ENCODE measurements at places on chromosomes 1 and 21.

- no peak for DNase-seq
- H3K27ac ChIP-seq: no peak overlapping the region
Observed at GRCh38 chr1:30264672-30265025, 458.7 kb downstream of the MATN1 start.

- no peak for DNase-seq
- peaks cover 14% of the 10 kb centered on the region for H3K4me1 ChIP-seq
Observed at GRCh38 chr21:27735699-27736098, 768.8 kb upstream of the ADAMTS5 start.

- no peaks in the 10 kb centered on the region for H3K4me1 ChIP-seq
- H3K36me3 ChIP-seq: no peaks in the 10 kb centered on the region
- no peak for DNase-seq
Observed at GRCh38 chr1:172978595-172978994, 72.1 kb downstream of the TNFSF18 start.

GRCh38 chr1:234427950-234428646, 50.9 kb downstream of the TARBP1 start:
- no peak for DNase-seq
- H3K4me1 ChIP-seq: peaks cover 2% of the 10 kb centered on the region
- no peaks in the 10 kb centered on the region for H3K27me3 ChIP-seq
- H3K36me3 ChIP-seq: peaks cover 71% of the 10 kb centered on the region
- H3K4me3 ChIP-seq: no peak overlapping the region

GRCh38 chr1:207811920-207812720, 60.3 kb downstream of the CD46 start:
- peaks cover 100% of the 10 kb centered on the region for H3K4me1 ChIP-seq
- peak overlapping the region; percentile 97 for H3K27ac ChIP-seq
- H3K27me3 ChIP-seq: no peaks in the 10 kb centered on the region
- peak; percentile 84 for DNase-seq
- peaks cover 99% of the 10 kb centered on the region for H3K36me3 ChIP-seq

- no peaks in the 10 kb centered on the region for H3K36me3 ChIP-seq
- no peaks in the 10 kb centered on the region for H3K27me3 ChIP-seq
- no peak for DNase-seq
- no peak overlapping the region for H3K4me3 ChIP-seq
- no peak overlapping the region for H3K27ac ChIP-seq
Observed at GRCh38 chr1:166086113-166086883, 80.5 kb downstream of the FAM78B start.

DNA sequence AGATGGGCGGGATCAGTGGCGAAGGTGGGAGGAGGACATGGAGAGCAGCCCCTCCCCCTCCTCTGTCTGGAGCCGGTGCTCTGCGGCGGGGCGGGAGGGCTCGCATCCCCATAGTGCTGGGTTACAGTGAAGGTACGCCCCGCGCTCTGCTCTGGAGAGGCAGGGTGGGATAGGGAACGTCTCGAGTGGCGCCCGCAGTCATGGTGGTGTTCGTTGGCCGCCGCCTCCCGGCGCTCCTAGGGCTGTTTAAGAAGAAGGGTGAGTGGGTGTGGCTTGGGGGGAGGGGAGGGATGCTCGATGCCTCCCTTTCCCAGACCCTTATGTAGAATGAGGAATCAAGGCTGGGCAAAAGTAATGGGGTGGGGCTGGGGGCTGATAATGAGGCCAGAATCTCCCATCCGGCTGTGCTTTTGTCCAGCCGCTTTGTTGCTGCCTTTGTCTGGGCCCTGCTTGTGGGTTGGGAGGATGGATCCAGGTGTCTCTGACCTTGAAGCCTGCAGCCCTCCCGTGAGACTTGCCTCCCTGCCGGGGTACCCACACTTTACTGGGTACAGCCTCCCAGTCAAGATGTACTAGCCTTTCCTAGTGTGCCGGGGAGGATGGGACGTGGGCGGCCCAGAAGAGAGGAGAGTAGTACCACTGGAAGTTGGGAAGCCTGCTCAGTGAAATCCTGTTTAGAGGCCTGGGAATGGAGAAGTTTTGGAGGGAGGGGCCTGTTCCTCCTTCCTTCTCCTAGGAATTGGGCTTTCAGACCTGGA, 51.4 kb downstream of the YARS1 start:
- no peaks in the 10 kb centered on the region for H3K27me3 ChIP-seq
- H3K36me3 ChIP-seq: peaks cover 47% of the 10 kb centered on the region
- peaks cover 96% of the 10 kb centered on the region for H3K4me1 ChIP-seq
- H3K27ac ChIP-seq: peak overlapping the region; percentile 92

DNA sequence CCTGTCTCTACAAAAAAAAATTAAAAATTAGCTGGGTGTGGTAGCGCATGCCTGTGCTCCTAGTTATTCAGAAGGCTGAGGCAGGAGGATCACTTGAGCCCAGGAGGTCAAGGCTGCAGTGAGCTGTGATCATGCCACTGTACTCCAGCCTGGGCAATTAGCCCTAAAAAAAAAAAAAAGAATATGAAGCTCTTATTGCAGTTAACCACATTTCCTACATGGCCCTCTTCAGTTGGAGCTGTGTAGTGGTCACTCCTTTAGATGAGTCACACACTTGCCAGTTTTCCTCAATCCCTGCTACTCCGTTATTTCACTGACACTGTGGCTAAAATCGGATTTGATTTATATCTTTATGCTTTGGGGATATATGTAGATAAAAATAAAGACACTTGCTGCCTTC, 11.8 kb downstream of the NFYC start:
- no peak overlapping the region for H3K27ac ChIP-seq
- no peak for DNase-seq
- no peak overlapping the region for H3K4me3 ChIP-seq
- H3K36me3 ChIP-seq: no peaks in the 10 kb centered on the region
- no peaks in the 10 kb centered on the region for H3K27me3 ChIP-seq

GRCh38 chr1:15305468-15305770, 58.4 kb downstream of the FHAD1 start:
- H3K4me3 ChIP-seq: no peak overlapping the region
- peaks cover 6% of the 10 kb centered on the region for H3K4me1 ChIP-seq
- no peak for DNase-seq
- H3K27me3 ChIP-seq: no peaks in the 10 kb centered on the region
- no peaks in the 10 kb centered on the region for H3K36me3 ChIP-seq

- peaks cover 89% of the 10 kb centered on the region for H3K36me3 ChIP-seq
- no peak overlapping the region for H3K27ac ChIP-seq
- H3K4me3 ChIP-seq: no peak overlapping the region
- DNase-seq: no peak
Observed at GRCh38 chr1:229535230-229535629, 23.3 kb downstream of the ABCB10 start.

- H3K27ac ChIP-seq: no peak overlapping the region
- no peaks in the 10 kb centered on the region for H3K27me3 ChIP-seq
- DNase-seq: peak; percentile 72
- no peak overlapping the region for H3K4me3 ChIP-seq
- no peaks in the 10 kb centered on the region for H3K4me1 ChIP-seq
Observed at GRCh38 chr1:215243345-215244054, 161.0 kb downstream of the KCNK2 start.

DNA sequence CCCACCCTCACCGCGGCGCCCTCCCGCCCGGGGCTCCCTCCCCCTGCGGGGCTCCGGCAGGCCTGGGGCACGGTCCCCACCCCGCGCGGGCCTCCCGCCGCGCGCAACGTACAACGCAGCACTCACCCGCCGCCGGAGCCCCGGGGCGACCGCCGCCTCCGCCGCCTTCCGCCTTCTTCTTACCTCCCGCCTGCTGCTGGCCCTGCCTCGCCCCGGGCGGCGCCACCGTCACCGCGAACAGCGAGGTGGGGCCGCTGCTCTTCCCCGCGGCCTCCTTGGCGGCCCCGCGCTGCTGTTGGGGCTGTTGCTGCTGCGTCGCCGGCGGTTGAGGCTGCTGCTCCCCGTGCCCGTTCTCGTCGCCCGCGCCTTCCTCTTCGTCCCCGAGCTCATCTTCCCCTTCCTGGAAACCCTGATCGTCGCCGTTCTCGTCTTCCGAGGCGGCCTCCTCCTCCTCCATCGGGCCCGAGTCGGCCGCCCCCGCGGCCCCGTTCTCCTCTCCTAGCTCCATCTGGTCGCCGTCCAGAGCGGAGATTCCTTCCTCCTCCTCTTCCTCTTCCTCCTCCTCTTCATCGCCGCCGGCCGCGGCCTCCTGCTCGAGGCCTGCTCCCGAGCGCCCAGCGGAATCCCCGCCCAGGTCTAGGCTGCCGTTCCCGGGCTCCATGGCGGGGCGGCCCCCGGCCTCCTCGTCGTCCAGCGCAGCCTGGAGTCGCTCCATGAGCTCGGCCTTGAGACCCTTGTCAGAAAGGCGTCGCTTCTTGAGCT, 671 bp downstream of the HNRNPU start:
- peak overlapping the region; percentile 72 for H3K4me3 ChIP-seq
- peaks cover 17% of the 10 kb centered on the region for H3K36me3 ChIP-seq

GRCh38 chr1:13702425-13703127, 2.6 kb downstream of the PRDM2 start:
- H3K4me3 ChIP-seq: no peak overlapping the region
- peak; percentile 41 for DNase-seq
- H3K27ac ChIP-seq: no peak overlapping the region
- H3K4me1 ChIP-seq: peaks cover 15% of the 10 kb centered on the region
- H3K27me3 ChIP-seq: no peaks in the 10 kb centered on the region
- no peaks in the 10 kb centered on the region for H3K36me3 ChIP-seq

DNA sequence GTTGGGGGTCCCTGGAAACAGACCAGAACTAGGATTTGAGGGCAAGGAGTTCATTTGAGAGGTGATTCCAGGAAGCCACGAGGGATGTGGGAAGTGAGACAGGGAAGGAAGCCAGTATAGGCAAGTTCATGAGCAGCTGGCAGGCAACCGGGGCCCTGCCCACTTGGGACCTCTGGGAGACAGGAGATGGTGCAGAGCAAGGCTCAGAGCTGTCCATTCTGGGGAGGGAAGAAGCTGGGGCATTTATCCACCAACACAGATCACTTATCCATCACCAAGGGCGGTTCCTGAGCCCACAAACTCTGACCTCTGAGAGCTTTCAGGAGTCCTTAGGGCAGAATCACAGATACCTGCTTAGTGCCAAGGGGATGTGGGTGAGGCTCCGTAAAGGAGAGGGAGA, 16.8 kb downstream of the EDN2 start:
- no peak overlapping the region for H3K27ac ChIP-seq

GRCh38 chr21:19237608-19238007, 834.0 kb upstream of the TMPRSS15 start:
- H3K27ac ChIP-seq: no peak overlapping the region
- no peaks in the 10 kb centered on the region for H3K27me3 ChIP-seq
- DNase-seq: no peak
- H3K4me3 ChIP-seq: no peak overlapping the region
- no peaks in the 10 kb centered on the region for H3K4me1 ChIP-seq
- no peaks in the 10 kb centered on the region for H3K36me3 ChIP-seq

DNA sequence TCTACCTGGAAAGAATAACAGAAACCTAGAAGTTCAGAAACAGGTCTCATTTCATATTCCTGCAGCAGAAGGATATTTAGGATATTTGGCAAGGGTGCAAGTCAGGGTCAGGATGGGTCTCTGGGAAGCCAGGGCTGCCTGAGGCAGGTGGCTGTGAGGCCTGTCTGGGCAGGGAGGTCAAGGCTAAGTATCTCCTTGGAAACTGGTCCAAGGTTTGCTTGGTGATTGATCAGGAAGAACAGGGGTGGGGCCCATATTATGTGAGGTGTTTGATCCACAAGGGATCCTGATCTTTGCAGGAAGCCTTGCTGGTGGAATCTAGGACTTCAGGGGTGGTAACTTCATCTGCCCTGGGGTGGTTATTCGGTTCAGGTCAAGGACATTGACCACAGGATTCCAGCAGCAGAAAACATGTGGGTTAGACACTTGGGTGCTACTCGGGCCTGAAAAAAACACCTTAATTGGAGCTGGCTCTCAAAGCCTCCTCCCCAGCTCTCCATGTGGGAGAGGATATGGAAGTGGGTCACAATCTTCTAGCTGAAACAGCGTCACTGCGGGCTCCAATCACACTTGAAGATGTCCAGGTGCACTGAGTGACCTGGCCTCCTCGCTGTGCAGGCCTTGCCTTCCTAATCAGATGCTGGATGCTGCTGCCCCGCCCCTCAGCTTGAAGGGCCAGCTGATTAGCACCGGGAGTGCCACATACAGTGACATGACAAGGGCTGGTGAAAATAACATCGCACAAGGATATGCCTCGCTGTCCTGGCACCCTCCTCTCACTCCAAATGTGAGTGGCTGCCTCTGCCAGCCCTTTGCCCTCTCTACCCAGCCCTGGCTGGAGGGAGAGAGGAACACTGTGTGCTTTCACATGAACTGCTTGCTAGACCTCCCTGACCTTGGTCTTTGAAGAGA, 8.7 kb downstream of the CTNNBIP1 start:
- no peak overlapping the region for H3K4me3 ChIP-seq
- H3K4me1 ChIP-seq: peaks cover 41% of the 10 kb centered on the region
- no peak for DNase-seq
- no peaks in the 10 kb centered on the region for H3K36me3 ChIP-seq
- no peaks in the 10 kb centered on the region for H3K27me3 ChIP-seq

DNA sequence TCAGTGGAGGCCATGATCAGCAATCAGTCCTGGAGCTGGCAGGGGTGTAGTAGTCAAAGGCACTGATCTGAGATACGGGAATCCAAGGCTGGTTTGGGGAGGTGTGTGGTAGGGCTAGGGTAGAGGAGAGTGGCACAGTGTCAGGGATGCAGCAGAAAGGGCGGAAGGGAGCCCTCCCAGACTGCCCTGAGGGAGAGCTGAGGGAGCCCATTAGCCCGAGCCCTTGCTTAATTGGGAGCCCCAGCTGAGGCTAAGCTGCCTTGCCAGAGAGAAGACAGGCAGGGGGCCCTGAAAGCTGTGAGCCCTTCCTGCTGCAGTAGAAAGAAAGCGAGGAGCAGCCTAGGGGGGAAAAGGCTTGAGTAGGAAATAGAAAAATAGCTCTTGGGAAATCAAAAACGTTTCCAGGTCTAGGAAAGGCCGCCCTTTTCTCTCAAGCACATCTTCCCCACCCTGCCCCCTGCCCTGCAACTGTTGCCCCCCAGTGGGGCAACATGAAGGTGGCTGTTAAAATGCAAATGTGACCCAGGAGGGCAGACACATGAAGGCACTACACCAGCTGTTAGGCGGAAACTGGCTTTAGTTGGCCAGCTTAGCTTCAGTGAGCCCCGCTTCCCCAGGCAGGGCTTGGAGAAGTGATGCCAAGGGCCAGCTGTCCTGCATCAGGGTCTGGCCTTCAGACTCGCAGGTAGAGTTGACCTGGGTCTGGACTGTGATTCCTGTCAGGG, 106.2 kb downstream of the UCK2 start:
- peaks cover 7% of the 10 kb centered on the region for H3K27me3 ChIP-seq
- H3K27ac ChIP-seq: no peak overlapping the region
- no peaks in the 10 kb centered on the region for H3K4me1 ChIP-seq
- no peak overlapping the region for H3K4me3 ChIP-seq

DNA sequence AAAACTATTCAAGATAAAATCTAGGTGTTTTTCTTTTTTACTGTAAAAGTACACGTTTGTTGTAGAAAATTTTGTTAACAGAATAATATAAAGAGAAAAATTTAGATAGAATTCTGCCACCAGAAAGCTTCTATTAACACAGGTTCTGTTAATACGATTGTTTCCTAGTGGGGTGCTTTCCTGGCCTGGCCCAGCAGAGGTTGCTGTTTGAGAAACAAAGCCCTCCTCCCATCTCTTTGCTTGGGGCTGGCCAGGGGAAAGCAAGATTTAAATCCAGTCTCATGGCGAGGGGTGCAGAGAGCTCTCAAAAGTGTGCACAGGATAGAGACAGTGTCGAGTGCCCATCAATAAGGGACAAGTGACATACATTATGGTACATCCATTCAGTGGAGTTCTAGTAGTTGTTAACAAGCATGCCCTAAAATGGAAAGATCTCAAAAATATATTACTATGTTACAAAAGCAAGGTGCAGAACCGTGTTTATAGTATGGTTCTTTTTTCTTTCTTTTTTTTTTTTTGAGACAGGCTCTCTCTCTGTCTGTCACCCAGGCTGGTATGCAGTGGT, 14.6 kb upstream of the ACBD3 start:
- DNase-seq: no peak
- no peak overlapping the region for H3K4me3 ChIP-seq
- H3K4me1 ChIP-seq: no peaks in the 10 kb centered on the region
- no peaks in the 10 kb centered on the region for H3K36me3 ChIP-seq
- no peaks in the 10 kb centered on the region for H3K27me3 ChIP-seq
- H3K27ac ChIP-seq: no peak overlapping the region

All from stomach (tissue), 19 donors.